ENCODE measurements at places on chromosomes 6 and 20.

DNA sequence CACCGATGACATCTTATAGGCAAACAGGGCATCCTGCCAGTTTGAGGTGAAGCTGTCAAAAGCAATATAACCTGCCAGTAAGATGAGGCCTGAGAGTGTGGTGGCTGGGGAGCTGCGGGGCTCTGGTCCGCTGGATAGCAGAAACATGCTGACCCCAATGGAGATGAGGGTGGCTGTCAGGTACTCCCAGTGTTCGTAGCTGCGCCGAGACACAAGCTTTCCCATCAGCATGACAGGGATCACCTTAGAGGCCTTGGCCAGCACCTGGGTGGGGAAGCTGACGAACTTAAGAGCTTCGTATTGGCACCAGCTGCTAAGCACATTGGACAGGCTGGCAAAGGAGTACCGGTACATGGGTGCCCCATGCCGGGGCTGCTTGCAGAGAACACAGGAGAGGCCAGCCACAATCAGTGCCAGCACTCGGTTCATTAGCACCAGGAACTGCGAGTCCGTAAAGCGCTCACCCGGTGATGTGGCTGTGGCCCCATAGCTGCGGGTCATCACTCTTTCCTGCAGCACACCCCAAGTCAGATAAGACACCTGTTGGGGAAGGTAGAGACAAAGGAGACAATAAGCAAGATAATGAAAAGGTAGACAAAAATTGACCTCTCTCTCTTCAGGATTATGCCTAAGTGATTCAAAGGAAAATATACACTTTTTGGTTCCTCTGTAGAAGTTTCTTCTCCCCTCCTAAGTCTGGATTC lies 2.1 kb downstream of the SLC35B2 start:
- H3K27ac ChIP-seq, result peak overlapping the region; percentile 81
- DNase-seq, result no peak
- H3K4me1 ChIP-seq, result peaks cover 63% of the 10 kb centered on the region
- no peaks in the 10 kb centered on the region for H3K27me3 ChIP-seq

- H3K27me3 ChIP-seq, result no peaks in the 10 kb centered on the region
- no peak for DNase-seq
- no peak overlapping the region for H3K4me3 ChIP-seq
- H3K27ac ChIP-seq, result no peak overlapping the region
- peaks cover 6% of the 10 kb centered on the region for H3K36me3 ChIP-seq
Observed at GRCh38 chr6:161139766-161140553, 133.9 kb downstream of the AGPAT4 start.

GRCh38 chr20:61646986-61647385 lies 394.9 kb downstream of the CDH4 start:
- no peaks in the 10 kb centered on the region for H3K4me1 ChIP-seq
- no peaks in the 10 kb centered on the region for H3K36me3 ChIP-seq

- peaks cover 2% of the 10 kb centered on the region for H3K36me3 ChIP-seq
- H3K27me3 ChIP-seq, result no peaks in the 10 kb centered on the region
- DNase-seq, result no peak
- H3K4me3 ChIP-seq, result no peak overlapping the region
- H3K4me1 ChIP-seq, result no peaks in the 10 kb centered on the region
Observed at GRCh38 chr6:154907291-154907690, 87.8 kb upstream of the TIAM2 start.

GRCh38 chr6:8860671-8861070 lies 425.3 kb upstream of the SLC35B3 start:
- no peak overlapping the region for H3K27ac ChIP-seq
- no peaks in the 10 kb centered on the region for H3K4me1 ChIP-seq
- no peak for DNase-seq
- no peaks in the 10 kb centered on the region for H3K36me3 ChIP-seq

DNA sequence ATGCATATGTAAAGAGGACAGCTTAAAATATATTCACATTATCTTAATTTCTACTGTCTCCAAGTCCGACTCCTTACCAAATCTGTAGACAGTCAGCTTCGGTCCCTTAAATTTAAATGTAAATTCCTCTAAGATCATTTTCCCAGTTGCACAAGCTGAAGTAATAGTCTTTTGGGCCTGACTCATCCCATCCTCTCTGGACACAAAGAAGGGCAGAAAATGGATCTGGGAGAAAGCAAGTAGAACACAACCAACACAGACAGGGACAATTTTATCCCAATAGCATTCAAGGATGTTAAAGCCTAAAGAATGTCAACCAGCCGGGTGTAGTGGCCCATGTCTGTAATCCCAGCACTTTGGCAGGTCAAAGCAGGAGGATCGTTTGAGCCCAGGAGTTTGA lies 228.3 kb downstream of the ARHGAP18 start:
- DNase-seq, result no peak
- H3K27me3 ChIP-seq, result no peaks in the 10 kb centered on the region
- H3K4me1 ChIP-seq, result no peaks in the 10 kb centered on the region
- no peak overlapping the region for H3K4me3 ChIP-seq
- peaks cover 1% of the 10 kb centered on the region for H3K36me3 ChIP-seq

DNA sequence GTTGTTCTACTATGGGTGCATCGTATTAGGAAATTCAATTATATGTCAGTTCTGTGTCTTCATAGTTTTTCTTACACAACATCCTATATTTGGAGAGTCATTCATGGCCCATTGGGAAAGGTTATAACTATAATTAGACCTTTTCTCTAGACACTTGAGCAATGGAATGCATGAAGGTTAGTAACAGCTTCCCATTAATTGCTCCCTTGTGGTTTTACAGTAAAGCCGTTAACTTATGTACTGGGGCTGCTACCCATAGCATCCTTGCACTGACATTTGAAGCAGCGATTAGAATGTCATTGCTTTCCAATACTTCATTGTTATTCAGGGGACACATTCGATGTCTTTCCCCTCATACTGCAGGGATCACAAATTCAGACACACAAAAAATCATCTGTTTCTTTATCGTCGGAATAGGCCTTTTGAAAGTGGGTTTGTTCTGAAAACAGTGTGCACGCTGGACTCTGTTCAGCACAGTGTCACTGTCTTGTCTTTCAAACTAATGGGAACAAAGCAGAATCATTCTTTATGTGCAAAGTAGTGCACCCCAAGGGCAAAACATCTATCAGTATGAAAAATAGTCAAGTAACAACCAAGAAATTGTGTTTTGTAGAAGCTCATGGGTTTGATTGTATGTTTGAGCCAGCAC lies 634.3 kb upstream of the MAP3K7 start:
- H3K4me1 ChIP-seq, result no peaks in the 10 kb centered on the region
- H3K4me3 ChIP-seq, result no peak overlapping the region
- H3K27me3 ChIP-seq, result no peaks in the 10 kb centered on the region

DNA sequence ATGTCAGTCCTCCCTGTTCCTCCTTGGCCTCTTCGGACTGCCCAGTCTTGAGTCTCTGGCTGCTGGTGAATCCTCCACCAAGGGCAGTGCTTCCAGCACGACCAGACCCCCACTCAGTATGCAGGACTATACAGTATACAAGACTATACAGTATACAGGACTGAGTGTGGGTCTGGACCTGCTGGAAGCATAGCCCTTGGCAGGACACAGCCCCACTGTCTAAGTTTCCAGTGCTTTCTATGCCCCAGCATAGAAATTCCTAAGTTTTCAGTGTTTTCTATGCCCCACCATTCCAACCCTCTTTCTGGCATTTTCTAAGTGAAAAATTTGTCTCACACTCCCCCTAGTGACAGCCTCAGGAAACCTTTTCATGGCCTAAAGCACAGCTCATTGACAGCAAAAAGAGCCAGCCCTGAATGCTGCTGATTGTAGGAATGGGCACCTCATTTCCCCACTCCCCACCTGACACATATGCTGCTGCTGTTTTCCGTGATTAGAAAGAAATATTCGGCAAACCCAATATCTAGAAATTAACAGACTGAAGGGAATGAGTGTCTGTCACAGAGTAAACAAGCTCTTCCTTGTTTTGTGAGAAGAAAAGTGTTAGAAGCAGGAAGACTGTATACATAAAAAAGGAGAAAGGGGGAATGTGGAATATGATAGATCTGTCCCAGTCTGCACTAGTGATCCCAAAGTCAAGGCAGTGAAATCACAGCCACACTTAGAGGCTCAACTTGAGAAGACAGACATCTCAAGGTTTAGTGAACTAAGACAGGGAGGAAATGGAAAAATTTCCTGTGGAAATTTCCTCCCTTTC lies 206.9 kb downstream of the IBTK start:
- H3K4me3 ChIP-seq, result no peak overlapping the region
- H3K36me3 ChIP-seq, result no peaks in the 10 kb centered on the region
- H3K27ac ChIP-seq, result no peak overlapping the region
- DNase-seq, result peak; percentile 9

GRCh38 chr20:63056236-63057170 lies 49.7 kb upstream of the BHLHE23 start:
- H3K4me3 ChIP-seq, result no peak overlapping the region
- no peaks in the 10 kb centered on the region for H3K4me1 ChIP-seq
- no peak overlapping the region for H3K27ac ChIP-seq
- no peaks in the 10 kb centered on the region for H3K36me3 ChIP-seq
- DNase-seq, result peak; percentile 32

GRCh38 chr6:139115989-139116758 lies 18.7 kb upstream of the HECA start:
- no peaks in the 10 kb centered on the region for H3K27me3 ChIP-seq
- DNase-seq, result no peak
- peak overlapping the region; percentile 15 for H3K27ac ChIP-seq

DNA sequence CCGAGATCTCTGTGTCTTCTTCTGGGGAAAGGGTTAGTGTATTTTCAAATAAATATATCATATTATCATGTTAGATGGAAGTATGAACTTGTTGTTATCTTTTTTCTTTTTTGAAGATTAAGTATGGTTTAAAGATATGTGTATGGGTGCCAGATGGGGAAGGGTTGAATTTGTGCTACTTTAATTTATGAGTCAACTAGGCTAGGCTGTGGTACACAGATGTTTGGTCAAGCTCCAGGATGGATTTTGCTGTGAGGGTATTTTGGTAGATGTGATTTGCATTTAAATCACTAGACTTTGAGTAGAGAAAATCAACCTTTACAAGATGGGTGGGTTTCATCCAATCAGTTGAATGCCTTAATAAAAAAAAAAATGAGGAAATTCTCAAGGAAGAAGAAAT lies 886.6 kb upstream of the ADGRB3 start:
- no peak overlapping the region for H3K27ac ChIP-seq
- H3K4me1 ChIP-seq, result no peaks in the 10 kb centered on the region
- DNase-seq, result no peak
- H3K36me3 ChIP-seq, result no peaks in the 10 kb centered on the region
- H3K27me3 ChIP-seq, result no peaks in the 10 kb centered on the region

DNA sequence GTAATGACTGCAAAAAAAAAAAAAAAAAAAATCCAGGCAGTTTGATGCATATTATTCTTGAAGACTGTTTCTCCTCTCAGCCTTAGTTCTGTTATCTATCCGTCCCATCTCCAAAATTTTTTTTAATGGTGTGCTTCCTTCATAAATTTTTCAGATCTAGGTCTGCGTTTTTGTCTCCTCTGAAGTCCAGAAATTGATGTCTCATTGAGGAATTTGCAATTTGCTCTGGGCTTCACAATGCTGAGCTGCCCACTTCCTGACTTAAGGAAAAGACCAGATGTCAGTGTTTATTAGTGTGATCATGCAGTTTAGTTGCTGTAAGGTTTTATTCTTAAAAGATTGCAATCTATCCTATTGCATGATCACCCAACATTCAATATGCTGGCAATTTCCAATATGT lies 297.6 kb downstream of the ZNF217 start:
- no peaks in the 10 kb centered on the region for H3K36me3 ChIP-seq
- no peaks in the 10 kb centered on the region for H3K27me3 ChIP-seq
- no peak for DNase-seq
- no peak overlapping the region for H3K4me3 ChIP-seq

- no peak overlapping the region for H3K27ac ChIP-seq
- H3K4me1 ChIP-seq, result peaks cover 32% of the 10 kb centered on the region
- peaks cover 3% of the 10 kb centered on the region for H3K27me3 ChIP-seq
- peaks cover 38% of the 10 kb centered on the region for H3K36me3 ChIP-seq
- DNase-seq, result no peak
- no peak overlapping the region for H3K4me3 ChIP-seq
Observed at GRCh38 chr6:134170844-134171243, 118.4 kb upstream of the SLC2A12 start.

DNA sequence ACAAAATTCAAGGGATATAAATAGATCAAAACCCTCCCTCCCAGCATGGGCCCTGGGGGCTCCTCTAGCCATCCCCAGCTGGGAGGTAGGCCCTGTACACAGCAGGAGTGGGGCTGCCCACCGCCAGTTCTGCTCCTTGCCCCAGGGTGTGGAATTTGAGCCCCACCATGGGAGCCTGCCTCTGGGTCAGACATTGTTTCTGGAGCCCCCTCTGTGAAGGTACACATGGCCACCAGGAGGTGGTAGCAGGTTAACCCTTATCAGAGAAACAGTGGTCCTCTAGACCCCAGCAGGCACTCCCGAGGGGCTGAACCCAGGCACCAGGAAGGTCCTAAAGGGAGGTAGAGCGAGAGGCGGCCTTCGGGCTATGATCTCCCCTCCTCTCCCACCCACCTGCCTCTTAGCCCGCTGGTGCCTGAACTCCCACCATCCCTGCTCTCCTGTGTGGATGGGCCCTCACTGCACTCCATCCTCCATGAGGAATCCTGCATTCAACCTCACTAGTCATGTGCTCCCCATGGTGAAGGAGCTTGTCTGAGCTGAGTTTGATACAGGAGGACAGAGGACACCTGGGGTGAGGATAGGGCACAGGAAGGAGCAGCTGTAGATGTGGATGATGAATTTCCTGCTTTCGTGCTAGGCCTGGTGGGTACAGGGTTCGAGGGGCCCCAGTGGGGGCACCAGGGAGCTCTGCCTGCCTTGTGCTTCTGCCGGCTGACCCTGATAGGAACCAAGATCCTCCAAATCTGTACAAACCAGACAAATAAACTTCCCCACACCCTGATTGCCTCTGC lies 114.9 kb downstream of the GRM4 start:
- no peaks in the 10 kb centered on the region for H3K4me1 ChIP-seq
- H3K4me3 ChIP-seq, result no peak overlapping the region
- H3K27me3 ChIP-seq, result no peaks in the 10 kb centered on the region
- DNase-seq, result no peak
- H3K36me3 ChIP-seq, result no peaks in the 10 kb centered on the region
- no peak overlapping the region for H3K27ac ChIP-seq

GRCh38 chr6:155493694-155494143 lies 38.1 kb upstream of the NOX3 start:
- DNase-seq, result no peak
- H3K36me3 ChIP-seq, result no peaks in the 10 kb centered on the region
- H3K4me3 ChIP-seq, result no peak overlapping the region
- H3K4me1 ChIP-seq, result no peaks in the 10 kb centered on the region
- H3K27ac ChIP-seq, result no peak overlapping the region

DNA sequence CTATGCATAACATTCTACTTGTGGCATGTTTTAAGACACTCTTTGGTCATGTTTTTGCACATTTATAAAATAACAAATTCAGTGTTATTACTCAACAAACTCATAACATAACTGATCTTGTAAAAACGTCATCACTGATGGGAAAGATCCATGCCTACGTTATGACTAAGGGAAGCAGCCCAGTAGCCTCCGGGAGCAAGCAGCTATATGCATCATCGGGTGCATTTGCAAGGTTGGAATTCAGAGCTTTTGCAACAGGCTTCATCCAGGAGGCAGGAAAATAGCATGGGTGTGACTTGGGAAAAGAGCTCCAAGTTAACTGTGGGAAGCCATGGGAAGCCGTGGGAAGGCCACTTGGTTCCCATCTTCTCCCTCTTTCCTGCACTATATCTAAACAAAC lies 271.6 kb upstream of the SGK1 start:
- H3K27me3 ChIP-seq, result peaks cover 3% of the 10 kb centered on the region
- no peaks in the 10 kb centered on the region for H3K4me1 ChIP-seq
- no peak for DNase-seq
- H3K4me3 ChIP-seq, result no peak overlapping the region
